ENCODE measurements at places on chromosomes 7 and 10. TPM values are rescaled to one million over a fixed set of nuclear protein-coding genes. Genes with fewer than 3 reads are reported as not detected.

DNA sequence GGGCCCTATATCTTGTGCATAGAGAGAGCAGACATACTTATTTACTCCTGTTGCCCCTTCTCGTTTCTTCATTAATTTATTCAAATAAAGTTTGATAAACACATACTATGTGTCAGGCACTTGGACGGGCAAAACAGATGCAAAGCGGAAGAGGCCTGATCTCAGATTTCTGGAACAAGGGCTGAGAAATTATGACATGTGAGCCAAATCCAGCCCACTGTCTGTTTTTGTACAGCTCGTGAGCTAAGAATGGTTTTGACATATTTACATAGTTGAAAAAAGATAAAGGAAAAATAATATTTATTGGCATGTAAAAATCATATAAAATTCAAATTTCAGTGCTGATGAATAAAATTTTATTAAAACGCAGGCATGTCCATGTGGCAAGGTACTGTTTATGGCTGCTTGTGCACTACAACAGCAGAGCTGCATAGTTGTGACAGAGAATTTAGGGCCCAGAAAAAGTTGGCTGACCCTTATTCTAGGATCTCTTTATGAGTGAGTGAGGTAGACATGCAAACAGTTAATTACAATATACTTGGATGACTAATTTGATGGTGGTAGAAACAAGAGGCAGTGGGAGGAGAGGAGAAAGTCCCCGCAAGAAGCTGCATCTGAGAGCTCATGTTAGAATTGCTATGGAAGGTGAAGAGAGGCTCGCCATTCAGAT, 68.1 kb upstream of the ITPRID1 start:
- no peak for DNase-seq

DNA sequence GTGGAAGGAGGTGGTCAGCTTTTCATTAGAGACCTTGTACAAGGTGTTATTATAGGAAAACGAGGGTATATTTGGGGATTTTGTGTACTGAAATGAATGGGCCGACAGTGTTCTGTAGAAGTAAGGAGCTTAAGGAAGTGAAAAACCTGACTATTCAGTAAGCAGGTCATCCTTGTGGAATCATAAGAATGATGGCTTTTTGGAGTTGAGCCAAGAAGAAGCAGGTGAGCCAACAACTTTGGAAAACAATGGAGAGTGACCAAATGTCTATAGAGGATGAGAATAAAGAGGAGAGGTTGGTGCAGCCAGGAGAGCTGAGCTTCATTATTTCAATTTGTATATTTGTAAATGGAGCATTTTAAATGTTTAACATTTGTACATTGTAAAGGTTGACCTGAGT, 595.7 kb downstream of the CCSER2 start:
- DNase-seq = no peak

- no peak for DNase-seq
Measured at GRCh38 chr10:106086391-106086790, 1078.1 kb downstream of the SORCS1 start.

GRCh38 chr7:150959739-150960734, 18.1 kb downstream of the KCNH2 start:
- no peak for DNase-seq

DNA sequence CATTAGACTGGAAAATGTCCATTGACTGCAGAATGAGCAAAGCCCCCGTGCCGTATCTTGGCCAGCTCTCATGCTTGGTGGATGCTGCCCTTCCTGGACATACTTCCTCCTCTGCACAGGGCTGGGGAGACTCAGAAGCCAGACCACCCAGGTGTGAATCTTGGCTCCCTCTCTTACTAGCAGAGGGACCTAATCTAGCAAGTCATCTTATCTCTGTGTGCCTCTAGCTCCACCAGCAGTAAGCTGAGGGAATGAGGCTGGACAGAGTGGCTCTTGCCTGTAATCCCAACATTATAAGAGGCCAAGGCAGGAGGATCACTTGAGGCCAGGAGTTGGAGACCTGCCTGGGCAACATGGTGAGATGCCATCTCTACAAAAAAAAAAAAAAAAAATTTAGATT, 173.8 kb upstream of the GHITM start:
- DNase-seq = no peak

DNA sequence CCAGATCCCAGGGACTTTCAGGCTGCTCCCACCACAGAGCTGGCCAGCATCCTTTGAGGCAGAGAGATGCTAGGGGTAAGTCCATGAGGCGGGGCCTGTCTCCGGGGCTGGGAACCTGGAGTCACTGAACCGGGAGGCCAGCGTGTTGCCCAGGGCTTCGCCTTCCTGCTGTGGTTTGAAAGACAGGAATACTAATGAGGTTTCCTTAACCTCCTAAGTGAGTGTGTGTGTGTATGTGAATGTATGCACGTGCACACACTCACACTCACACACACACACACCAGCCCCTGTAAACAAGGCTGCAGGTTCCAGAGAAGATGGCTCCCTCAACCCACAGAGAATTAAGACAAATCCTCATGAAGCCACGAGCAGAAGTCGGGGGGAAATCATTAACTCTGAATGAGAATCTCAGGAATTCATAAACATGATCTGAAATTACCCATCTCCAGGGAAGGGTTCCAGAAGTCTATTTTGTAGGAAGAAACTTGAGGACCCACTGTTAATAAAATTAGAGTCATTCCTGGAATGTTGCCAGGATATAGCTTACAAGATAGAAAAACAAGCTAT, 20.3 kb upstream of the PFKP start:
- DNase-seq = no peak

GRCh38 chr10:57638411-57638810, 629.3 kb downstream of the IPMK start:
- no peak for DNase-seq

DNA sequence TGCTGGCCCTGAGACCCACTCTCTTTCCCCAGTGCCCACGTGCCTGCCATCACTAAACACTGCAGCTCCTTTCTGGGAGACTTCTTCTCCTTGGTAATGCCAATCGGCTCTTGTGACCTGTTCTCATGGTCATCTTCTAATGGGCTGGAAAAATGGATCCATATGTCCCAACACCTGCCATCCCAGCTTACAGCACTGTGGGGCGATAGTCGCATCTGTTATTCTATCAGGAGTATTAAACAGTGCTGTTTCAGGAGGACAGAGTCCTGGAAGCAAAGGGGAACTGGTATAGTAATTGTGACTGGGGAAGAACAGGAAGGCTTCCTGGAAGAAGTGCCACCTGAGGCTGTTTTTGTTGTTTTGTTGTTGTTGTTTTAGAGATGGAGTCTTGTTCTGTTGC, 411.2 kb downstream of the GLRX3 start:
- peak; percentile 9 for DNase-seq

DNA sequence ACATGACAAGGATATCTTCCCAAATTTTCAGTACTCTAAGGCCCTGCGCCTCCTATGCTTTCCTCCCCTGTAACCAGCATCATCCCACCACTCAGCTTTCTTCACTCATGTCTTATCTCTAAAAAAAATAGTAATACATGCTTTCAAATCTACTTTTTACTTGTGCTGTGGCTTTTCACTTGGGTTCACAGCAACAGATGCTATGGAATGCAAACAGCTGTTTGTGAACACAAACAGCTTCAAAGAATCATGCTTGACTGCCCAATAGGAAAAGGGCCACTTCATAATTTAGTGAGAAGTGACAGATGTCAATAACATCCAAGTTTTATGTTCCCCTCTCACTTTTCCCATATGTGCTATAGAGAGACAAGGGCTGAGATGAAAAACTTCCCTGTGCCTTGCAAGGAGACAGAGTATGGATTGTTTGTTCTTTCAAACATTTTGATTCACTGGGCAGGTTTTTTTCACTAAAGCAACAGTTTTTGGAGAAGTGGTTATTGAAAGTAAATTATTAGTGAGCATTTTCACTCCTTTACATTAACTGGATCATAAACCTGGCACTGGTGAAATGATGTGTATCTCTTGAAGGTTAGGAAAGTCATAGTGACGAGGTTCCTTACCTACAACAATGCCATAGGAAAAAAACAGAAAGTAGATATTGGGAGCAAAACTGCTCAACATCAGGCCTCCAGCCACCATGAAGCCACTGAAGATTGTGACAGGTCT, 37.3 kb downstream of the SLC16A9 start:
- DNase-seq = no peak

DNA sequence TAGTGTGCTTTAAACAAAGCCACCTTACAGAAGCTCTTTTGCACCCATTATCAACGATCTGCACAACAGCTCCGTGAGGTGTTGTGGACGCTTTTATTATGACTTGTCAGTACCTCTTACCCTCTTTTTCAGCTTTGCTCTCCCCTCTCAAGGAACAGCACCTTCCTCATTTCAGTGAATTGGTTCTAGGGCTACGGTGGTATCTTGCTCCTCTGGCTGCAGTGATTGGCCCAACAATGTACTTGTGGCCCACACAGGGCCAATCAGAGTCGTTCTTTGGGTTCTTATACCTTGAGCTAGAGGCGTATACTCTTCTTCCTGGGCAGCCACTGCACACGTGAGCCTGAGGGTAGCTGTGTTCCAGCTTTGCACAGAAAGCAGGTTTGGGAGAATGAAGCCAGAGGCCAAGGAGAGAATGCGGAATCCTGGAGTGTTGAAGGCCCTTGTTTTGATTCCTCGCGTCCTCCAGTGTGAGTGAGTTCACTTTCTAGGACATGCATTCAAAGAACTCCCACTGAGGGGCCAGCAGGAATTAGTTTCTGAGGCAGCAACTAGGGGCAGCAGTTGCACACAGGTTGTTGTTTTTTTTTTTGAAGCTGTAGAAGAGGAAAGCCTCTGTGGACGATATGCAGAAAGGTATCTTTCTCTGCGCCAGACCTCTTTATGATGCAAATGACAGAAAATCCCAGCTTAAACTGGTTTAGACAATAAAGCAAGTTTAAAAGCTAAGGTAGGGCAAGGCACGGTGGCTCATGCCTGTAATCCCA, 49.8 kb upstream of the PDZD8 start:
- DNase-seq = no peak

GRCh38 chr10:92164036-92164696, 126.7 kb downstream of the CPEB3 start:
- no peak for DNase-seq

DNA sequence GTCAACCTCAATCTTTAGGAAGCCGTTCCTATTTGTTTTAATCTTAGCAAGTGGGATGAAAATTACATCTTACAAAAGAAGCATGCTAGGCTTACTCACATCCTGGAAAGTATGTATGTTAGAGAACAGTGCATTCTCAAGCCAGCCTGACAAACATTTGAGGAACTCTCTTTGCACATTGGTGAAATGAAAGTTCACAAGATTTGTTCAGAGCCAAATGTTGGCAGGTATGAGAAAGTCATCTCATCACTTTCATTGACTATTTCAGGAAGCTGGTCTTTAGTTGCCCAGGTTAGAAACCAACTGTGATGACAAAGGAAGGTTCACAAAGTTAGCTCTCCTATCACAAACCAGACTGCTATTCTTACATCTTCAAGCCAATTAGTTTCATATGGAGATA, 57.1 kb downstream of the ABCB1 start:
- no peak for DNase-seq

DNA sequence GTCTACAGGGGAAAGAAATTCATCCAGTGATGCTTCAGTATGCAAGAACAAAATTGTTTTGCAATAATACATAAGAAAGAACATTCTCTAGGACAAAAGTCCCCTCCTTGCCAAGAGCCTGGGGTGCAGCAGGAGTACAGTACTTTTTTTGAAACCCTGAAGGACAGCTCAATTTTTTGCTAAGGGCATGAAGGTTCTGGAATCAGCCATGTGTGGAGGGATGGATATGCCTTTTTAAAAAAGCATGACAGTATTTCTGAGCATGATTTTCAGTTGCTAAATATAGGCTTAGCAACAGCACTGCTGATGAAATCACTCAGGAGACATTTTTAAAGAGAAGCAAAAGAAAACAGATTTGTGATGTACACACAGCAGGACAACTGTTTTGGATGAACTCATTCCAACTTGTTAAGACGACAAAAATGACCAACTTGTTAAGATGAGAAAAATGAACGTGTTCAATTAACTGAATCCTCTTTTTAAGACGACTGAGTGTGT, 39.3 kb downstream of the HBP1 start:
- DNase-seq = no peak

- DNase-seq = no peak
Measured at GRCh38 chr7:74218343-74218698, 8.5 kb downstream of the LAT2 start.

GRCh38 chr7:18288322-18289037, 207.1 kb upstream of the HDAC9 start:
- no peak for DNase-seq

DNA sequence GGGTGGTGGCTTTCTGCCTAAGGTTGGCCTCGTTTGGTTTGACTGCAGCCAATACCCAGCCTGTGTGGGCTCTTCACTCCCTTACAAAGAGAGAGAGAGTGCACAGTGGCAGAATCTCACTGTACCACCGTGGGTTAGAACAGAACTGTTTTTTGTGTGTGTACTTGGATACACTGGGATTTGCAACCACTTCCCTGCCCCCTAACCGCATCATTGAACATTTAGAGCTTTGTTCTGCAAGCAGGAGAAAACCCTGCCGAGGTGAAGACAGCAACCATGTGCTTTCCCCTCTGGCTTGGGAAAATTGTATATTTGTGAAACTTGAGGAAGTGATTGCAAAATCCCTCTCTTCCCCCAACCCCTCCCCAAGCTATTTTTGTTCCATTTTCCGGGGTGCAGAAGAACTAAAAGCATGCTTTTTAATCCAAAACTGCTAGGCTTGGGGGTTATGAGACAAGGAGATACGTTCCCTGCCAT, 201.2 kb downstream of the TCF7L2 start:
- DNase-seq = no peak

DNA sequence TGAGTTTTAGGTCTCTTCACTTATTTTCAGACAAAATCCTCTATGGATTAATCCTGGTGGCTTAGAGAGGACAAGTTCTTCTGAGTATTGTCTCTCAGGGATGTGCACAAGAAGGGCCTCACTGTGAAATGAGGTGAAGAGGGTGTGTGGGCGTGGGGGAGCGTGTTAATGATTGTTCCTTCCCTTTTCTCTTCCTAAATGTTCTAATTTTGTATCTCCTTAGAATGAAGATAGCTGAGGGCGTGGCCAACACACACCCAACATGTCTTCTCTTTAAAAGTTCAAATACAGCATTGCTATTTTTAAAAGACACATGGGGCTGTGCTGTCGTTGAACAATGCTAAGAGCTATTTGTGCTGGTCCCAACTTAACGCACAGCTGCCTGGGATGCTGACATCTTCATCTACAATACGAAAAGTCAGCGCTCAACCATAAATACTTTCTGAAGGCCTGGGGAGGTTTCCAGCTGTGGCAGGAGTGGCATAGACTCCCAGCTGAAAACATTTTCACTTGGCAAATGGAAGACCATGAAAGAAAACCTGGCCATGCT, 135.9 kb downstream of the JCAD start:
- no peak for DNase-seq

DNA sequence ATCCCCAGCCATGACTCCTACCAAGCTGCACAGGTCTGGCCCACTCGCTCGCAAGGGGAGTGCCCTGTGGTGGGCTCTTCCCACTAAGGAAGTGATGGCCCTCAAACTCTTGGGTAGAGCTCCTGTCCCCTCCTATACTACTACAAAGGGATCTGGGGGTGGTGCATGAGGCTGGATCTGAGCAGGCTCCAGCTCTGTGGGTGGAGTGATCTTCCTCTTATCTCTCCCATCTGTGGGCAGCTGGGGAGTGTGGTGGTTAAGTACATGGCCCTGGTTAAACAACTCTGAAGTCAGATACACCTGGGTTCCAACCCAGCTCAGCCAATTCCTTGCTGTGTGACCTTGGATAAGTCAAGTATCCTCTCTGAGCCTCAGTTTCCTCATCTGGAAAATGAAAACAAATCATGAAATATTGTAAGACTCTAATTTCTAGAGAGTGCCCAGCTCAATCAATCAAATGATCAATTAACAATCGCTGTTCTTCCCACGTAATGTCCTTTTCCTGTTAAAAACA, 17.4 kb downstream of the DDIT4 start:
- no peak for DNase-seq

NHLRC2 gene
- 19.1 TPM for polyA plus RNA-seq

INA gene
- polyA plus RNA-seq = 16.9 TPM

STEAP1 gene
- 31.6 TPM for polyA plus RNA-seq

PRF1 gene
- polyA plus RNA-seq = 2.0 TPM

IQUB gene
- 0.58 TPM for polyA plus RNA-seq
